Stimulated activated CD4-positive, alpha-beta T cell treated with anti-CD3 and anti-CD28 coated beads, Interleukin-4, amount 100 ng/mL, for 1 hour (primary cell): ENCODE measurements at places on chromosomes 11 and 22.

DNA sequence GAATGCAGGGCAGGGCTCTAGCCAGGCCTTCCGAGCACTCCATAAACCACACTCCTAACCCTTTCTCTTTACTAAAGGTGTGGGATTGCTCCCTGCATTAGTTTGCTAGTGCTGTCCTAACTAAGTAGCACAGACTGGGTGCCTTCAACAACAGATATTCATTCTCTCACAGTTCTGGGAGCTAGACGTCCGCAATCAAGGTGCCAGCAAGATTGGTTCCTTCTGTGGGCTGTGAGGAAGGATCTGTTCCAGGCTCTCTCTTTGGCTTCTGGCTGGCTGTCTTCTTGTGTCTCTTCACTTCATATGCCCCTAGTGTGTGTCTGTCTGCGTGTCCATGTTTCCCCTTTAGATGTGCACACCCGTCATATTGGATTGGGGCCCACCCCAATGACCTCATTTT lies 59.8 kb downstream of the GALNT18 start:
- no peak for DNase-seq

DNA sequence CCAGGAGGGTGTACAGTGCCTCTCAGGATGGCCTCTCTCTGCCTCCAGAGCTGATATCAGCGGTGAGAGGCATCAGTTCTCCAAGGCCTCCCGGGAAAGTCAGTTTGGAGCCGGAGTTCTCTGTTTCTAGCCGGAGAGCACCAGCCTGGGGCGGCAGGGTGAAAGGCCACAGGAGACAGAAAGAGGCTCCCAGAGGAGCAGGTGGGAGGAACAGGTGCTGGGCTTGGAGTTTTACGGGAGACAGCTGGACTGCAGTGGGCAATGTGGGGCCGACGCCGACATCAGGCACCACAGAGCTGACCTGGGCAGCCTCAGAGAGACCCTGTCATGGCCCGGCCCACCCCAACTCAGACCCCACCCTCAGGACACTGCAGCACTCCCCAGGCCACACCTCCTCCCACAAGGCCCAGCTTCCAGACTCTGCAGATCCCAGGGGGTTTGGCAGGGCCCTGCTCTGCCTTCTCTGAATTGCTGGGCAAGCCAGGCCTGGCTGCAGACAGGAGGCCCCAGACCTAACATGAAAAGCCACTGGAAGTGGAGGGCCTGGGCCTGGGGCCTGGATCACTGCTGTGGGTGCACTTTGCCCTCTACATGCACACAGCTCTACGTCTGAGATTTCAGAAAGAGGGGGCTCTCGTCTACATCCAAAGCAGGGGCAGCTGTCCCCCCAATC lies 885.6 kb downstream of the BRD1 start:
- no peak for DNase-seq

- DNase-seq = no peak
Observed at GRCh38 chr11:27187848-27188621, 147.4 kb downstream of the BBOX1 start.

DNA sequence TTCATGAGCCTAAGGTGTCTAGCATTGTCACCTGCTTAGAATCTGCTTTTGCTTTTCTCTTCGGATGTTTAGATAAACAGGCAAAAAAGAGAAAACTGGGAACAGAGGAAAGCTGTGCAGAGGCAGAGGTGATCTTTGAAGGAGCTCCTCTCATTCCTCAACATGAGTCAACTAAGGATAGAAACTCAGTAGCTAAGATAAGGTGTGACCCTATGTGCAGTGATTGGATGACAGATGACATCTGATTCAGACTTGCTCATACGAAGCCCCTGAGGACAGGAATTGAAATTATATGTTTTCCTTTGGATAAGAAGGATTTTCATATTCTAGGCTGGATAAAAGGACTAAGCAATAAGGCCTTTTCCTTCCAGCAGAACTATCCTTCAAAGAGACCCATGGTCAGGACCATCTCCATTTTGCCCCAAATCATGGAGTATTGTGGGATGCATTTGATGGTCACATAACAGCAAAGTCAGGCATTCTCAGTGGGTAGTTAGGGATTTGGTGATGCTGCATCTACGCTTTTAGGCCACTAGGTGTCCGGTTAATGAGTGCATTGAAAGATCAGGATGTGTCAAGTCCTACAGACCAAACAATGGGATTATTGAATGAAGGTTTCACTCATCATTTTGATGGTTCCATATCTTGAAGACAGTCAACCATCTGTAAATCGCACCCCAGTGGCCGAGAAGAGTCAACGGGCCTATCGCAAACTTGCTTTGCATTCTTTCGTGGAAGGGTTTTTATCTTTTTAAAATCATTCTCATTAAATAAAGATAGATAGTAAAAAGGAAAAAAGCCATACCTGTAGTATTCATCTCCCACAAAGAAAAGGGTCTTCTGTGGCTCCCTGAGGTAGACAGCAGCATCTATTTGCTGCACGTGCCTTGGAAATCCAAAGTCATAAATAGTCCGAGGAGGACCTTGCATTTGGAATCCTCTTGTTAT lies 32.2 kb downstream of the MMP20 start:
- no peak for DNase-seq

DNA sequence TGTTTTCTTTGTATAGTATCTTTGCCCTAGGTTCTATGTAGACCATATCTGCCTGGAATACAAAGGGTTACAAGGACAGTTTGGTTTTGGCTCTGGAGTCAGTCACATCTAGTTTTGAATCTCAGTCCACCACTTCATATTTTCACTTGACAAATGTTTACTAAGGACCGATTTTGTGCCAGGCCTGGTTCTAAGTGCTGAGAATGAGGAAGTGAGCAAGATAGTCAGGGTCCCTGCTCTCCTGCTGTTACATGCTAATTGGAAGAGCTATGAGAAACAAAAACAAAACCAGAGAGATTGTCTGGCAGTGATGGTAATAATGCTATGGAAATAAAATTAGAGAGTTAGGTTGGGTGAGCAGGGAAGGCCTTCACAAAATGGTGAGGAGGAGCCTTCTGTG lies 66.1 kb upstream of the ARHGAP20 start:
- DNase-seq = no peak

DNA sequence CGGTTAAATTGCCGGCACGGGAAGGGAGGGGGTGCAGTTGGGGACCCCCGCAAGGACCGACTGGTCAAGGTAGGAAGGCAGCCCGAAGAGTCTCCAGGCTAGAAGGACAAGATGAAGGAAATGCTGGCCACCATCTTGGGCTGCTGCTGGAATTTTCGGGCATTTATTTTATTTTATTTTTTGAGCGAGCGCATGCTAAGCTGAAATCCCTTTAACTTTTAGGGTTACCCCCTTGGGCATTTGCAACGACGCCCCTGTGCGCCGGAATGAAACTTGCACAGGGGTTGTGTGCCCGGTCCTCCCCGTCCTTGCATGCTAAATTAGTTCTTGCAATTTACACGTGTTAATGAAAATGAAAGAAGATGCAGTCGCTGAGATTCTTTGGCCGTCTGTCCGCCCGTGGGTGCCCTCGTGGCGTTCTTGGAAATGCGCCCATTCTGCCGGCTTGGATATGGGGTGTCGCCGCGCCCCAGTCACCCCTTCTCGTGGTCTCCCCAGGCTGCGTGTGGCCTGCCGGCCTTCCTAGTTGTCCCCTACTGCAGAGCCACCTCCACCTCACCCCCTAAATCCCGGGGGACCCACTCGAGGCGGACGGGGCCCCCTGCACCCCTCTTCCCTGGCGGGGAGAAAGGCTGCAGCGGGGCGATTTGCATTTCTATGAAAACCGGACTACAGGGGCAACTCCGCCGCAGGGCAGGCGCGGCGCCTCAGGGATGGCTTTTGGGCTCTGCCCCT lies 529 bp upstream of the CCND1 start:
- no peak for DNase-seq

GRCh38 chr11:62726156-62726914 lies 922 bp downstream of the HNRNPUL2 start:
- peak; percentile 36 for DNase-seq

DNA sequence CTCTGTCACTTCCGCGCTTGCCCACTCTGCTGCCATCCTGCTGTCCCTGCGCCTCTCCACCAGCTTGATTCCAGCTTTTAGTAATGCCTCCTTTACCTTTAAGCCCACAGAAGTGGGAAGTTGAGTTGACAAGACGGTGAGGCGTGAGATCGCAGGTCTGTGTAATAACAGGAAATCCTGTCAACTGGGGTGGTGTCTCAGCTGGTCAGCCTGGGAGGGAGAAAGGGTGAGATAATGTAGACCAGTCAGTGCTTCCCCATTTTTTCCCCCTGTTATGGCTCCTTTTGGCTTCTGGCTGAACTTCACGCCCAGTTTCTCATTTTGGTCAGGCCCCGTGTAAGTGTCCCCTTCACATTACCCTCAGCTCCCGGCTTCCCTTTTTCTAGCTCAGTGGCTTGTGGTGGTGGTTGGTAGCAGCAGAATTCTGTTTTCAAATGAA lies 98.9 kb downstream of the TRAF6 start:
- DNase-seq = no peak

GRCh38 chr11:72069787-72070251 lies 10.5 kb downstream of the NUMA1 start:
- DNase-seq = no peak

DNA sequence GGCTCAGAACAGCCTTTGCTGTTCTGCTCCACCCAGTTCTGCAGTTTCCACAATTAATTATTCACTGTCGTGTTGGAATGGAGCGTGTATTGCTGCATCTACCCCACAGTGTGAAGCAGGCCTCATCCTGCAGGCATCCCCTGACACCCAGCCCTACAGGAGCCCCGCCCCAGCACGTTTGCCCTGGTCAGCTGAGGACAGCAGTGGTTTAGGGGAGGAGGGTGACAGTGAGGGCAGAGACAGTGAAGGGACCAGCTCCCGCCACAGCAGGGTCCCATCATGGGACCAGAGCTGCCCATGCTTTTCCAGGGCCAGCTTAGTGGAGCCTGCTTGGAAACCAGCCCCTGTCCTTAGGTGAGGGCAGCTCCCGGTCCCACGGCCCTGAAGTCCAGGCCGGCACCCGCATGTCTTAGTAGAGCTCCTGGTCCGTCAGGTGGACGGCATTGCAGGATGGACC lies 273.0 kb downstream of the TBC1D22A start:
- no peak for DNase-seq

DNA sequence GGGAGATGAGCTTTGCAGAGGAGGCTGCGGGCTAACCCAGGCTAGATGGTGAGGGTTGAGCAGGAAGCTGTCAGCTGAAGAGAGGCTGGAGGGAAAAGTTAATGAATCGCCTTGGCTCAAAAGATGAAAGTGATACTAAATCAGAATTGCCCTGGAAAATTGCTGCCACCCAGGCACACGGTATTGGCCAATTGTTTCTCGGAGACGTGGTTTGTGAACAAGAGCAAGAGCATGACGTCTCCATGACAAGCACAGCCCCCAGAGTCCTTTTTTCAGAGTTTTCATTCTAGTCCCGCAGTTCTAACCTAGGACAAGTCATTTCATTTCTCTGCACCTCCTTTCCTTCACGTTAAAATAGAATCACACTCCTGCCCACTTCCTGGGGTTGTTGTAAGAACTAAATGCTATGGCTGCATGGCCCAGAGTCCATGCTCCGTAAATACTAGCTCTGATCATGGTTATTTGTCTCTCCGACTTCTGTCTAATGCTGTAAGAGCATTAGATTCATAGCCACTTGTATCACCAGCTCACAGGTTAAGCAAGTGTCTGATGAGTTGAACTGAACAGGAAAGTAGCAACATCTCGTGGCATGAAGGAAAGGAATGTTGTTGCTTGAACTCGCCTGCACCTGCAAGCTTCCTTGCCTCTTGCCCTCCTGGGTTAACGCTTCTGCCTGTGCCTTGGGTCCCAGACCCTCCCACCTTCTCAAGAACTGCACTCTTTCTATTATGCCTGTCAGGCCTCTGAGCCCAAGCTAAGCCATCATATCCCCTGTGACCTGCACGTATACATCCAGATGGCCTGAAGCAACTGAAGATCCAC lies 33.8 kb upstream of the NUP50 start:
- DNase-seq = no peak

DNA sequence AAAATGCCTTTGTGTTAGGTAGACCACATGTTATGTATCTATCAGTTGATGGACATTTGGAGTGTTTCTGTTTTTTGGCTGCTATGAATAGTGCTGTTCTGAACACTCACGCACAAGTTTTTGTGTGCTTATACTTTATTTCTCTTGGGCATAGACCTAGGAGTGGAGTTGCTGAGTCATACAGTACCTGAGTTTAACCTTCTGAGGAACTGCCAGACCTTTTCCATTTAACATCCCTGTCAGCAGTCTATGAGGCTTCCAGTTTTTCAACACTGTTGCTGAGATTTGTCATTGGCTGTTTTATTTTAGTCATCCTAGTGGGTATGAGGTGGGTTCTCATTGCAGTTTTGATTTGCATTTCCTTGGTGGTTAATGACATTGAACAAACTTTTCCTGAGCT lies 4.4 kb downstream of the CTTN start:
- no peak for DNase-seq

- DNase-seq = no peak
Observed at GRCh38 chr11:56819916-56820315, 71.4 kb upstream of the OR9G4 start.

- no peak for DNase-seq
Observed at GRCh38 chr11:47413351-47413750, 5.0 kb downstream of the SLC39A13 start.

- DNase-seq = no peak
Observed at GRCh38 chr22:32920734-32921133, 119.2 kb downstream of the TIMP3 start.

GRCh38 chr11:117774553-117774952 lies 22.5 kb downstream of the DSCAML1 start:
- no peak for DNase-seq

- no peak for DNase-seq
Observed at GRCh38 chr11:120146413-120147093, 8.6 kb upstream of the TRIM29 start.

- no peak for DNase-seq
Observed at GRCh38 chr22:21981874-21982273, 713 bp downstream of the TOP3B start.

DNA sequence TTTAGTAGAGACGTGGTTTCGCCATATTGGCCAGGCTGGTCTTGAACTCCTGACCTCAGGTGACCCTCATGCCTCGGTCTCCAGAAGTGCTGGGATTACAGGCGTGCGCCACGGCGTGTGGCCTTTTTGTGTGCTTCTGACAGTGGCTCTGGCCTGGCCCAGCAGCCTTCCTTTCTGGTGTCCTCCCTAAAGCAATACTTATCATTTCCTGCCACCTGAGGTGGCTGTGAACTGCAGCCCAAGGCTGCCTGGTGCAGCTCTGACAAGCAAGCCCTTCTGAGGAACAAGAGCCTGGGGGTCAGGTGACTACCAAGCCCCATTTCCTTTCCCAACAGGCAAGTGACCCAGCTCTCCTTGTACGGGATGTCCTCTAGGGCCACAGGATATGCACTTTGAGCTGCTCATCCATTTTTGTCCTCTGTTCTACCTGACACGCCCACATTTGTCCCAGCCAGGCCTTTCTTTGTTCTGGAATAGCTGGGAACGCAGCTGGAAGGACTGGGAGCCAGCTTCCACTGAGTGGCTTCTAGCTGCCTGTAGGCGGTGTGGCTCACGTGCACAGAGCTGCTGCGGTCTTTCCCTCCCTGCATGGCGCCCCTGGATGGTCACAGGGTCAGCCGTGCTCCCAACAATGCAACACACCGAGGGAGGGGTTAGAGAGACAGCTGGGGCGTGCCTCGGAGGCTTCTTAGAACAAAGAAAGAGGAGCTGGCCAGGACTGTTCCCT lies 12.3 kb upstream of the BID start:
- no peak for DNase-seq
